ENCODE measurements at places on chromosomes 13 and 19.

- DNase-seq, result no peak
Observed at GRCh38 chr13:96032717-96033116, 20.5 kb downstream of the UGGT2 start.

- no peak for DNase-seq
Observed at GRCh38 chr13:20141238-20142022, 19.4 kb downstream of the GJA3 start.

DNA sequence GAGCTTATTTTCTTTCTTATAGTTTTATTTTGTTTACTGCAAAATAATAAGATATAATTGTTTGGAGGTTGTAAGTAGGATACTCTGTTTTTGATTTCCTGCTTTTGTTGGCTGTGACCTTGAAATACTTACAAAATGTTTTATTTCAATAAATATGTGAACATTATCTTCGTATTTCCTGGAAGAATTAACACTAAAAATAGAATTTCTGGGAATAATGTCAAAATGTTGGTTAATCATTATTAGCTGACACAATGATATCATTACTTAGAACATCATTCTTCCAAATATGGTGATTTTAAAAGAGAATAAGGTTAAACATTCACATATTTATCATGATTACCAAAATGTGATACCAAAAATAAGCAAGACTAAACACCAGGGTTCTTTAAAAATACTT is 1148.6 kb upstream of the PRR20A start:
- DNase-seq, result no peak

- no peak for DNase-seq
Observed at GRCh38 chr13:99959540-99960230, 11.9 kb downstream of the ZIC5 start.

GRCh38 chr19:14674764-14675163 is at the start of gene ADGRE3:
Gene ADGRE3, minus strand, starts transcription at chr19:14674844. Its CDS starts 74 bp downstream, at chr19:14674770.
- no peak for DNase-seq

DNA sequence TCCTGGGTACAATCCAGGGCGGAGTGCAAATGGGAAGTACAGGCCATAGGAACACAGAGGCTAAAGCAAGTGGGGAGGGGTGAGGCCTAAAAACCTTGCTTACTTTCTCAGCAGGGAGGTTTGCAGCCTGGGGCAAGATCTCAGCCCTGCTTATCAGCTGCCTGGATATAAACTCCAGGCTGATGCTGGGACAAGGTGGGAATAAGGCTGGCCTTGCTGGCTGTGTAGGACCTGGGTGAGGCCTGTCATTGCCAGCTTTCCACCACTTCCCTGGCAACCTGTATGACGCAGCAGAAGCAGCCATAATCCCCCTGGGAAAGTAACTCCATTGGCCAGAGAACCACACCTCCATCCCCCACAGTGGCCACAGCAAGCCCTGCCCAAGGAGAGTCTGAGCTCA is 279.1 kb upstream of the ATXN8OS start:
- DNase-seq, result no peak

DNA sequence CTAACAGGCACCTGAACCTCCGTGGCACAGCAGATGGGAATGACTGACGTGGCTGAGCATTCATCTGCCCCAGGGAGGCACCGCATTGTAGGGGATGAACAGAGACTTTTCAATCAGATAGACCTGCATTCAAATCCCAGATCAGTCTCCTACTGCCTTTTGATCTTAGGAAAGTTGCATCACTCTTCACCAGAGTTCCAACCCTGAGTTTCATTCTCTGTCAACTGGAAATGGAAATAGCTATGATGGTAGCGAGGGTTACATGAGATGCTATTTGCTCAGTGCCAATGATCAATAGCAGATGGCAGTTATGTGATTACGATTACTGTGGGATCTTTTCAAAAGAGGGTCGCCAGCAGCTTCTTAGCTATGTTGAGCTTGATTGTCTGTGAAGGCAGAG is 189.3 kb upstream of the RFC3 start:
- DNase-seq, result no peak

DNA sequence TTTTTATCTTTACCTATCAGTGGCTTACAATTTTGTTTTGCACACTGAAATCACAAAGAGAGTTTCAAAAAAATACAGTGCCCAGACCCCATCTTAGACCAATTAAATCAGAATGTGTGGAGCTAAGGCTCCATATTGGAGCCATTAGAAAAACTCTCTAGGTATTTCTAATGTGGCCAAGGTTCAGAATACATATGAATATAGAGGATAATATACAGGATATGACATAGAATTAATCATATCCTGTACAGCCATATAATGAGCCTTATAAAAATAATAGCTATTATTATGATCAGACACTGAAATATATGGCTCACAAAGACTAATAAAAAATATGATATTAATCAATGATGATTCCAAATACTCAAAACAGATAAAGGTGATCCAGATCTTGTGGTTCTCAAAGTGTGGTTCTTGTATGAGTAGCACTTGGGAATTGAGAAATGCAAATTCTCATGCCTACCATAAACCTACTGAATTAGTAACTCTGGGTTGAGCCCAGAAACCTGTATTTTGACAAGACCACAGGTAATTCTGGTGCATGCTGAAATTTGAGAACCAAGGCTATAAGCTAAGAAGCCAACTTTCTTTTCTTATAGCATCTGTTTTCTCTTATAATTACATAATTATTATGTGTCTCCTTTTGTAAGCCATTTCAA is 408.0 kb downstream of the DIAPH3 start:
- DNase-seq, result no peak

- no peak for DNase-seq
Observed at GRCh38 chr13:45295536-45295935, 45.4 kb downstream of the TPT1 start.

DNA sequence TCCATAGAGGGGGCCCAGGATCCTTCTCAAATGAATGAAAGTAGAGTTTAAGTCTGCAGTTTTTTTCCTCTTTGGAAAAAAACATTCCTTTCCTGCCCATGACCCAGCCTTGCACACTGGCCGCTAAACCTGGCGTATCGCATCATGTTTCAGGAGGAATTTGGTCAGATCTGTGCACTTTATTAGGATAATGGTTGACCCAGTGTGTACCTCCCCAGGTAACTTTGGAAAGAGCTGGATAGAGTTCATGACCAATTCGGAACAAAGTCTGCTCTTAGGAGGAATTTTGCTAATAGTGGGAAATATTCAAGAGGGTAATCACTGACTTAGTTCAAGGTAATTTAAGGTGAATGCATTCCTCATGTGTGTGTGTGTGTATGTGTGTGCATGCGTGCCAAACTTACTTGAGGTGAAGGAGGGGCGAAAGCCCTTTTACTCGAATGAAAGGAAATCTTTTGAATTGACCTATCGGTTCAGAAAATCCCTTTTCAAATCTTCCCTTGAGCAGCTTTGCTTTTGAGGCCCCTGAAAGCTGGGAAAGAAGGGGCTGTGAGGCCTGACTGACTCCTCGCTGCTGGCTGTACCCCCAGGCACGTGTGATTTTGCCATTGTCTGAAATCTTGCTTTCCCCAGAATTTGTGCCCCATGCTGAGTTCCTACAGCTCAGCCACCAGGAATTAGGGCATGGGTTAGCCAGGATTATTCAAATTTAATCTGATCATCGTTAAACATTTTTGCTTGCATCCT is 46.3 kb downstream of the SIPA1L3 start:
- no peak for DNase-seq

GRCh38 chr13:98423417-98423816 is 153.5 kb downstream of the STK24 start:
- no peak for DNase-seq

DNA sequence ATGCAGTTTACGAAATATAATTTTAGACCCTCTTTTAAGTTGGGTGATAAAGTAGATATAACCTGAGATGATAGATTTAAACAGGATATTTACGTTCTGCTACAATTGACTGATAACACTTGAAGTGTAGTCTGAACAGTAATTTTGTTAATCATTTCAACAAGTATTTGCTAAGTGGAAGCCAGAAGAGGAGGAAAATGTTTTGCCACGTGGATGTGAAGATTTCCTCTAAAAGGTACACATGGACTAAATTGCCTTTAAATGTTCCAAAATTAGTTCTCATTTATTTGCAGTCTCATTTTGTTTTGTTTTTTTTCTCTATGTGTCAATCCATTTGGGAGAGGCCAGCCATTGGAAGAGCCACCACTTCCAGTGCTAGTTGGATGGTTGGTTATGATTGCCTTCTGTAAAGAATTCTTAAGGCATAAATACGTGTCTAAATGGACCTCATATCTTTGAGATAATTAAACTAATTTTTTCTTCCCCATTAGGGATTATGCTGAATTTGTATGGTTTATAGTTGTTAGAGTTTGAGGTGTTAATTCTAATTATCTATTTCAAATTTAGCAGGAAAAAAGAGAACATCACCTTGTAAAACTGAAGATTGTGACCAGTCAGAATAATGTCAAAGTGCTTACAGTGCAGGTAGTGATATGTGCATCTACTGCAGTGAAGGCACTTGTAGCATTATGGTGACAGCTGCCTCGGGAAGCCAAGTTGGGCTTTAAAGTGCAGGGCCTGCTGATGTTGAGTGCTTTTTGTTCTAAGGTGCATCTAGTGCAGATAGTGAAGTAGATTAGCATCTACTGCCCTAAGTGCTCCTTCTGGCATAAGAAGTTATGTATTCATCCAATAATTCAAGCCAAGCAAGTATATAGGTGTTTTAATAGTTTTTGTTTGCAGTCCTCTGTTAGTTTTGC is 2.8 kb downstream of the MIR17HG start:
- DNase-seq, result no peak

GRCh38 chr19:6239401-6239844 is 40.4 kb downstream of the MLLT1 start:
- no peak for DNase-seq

DNA sequence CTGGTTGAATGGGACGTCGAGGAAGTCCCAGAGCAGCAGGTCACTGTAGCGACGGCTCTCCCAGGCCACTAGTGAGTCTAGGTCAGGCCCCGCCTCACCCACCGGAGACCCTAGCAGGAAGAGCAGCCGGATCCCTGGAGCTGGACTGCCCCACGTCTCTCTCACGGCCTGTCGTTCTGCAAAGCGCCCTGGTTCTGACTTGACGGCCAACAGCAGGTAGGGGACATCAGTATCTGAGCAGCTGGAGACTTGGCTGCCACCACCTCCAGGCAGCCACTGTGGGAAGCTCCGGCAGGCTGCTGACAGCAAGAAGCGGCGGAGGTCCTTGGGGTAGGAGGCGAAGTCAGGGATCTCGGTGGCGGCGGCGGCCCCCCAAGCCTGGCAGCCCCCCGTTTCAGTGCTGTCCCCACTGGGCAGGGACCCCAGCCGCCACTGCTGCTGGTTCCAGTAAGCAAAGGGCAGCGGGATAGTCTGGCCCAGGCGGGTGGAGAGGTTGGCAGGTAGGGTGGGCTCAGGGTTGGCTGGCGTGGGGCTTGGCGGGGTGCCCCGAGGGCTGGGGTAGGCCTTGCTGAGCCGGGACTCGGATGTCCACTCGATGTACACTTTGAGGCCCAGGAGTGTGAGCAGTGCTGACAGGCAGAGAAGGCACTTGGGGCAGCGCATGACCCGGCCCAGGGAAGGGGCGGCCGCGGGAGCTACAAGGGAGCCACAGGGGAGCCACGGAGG is 895 bp downstream of the B3GNT8 start:
- DNase-seq, result no peak

- no peak for DNase-seq
Observed at GRCh38 chr19:49155005-49155819, at the start of gene HRC. Gene HRC, minus strand, starts transcription at chr19:49155396. Its CDS starts 159 bp downstream, at chr19:49155237.

GRCh38 chr13:29538652-29539040 is 56.8 kb downstream of the SLC7A1 start:
- DNase-seq, result no peak

- no peak for DNase-seq
Observed at GRCh38 chr13:97057176-97057575, 62.9 kb upstream of the OXGR1 start.

GRCh38 chr13:103931331-103931845 is 865.2 kb upstream of the SLC10A2 start:
- DNase-seq, result no peak

DNA sequence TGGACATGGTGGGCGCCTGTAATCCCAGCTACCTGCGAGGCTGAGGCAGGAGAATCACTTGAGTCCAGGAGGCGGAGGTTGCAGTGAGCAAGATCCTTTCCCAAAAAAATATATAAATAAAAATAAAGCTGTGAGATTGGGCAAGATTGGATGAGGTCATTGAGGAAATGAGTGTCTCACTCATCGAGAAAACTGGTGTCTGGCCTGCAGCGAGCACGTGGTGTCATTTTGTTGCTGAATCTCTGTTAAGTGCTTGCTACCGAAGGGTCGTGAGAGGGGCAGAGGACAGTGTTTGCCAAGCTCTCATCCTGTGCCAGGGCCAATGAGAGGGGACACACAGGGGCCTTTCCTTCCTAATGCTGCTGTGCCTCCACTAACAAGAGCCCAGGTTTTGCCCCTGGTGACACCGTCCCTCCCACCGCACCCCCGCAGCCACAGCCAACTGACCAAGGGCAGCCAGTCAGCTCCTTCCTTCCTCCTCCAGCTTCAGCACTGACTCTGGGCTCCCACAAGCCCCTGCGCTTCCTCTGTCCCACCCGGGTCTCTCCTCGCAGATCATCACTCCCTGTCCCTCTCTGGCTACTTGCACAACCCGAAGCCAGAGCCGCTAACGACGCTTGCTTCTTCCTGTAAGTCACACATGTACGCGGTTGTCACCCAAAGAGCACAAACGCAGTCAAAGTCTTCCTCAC is 3.2 kb downstream of the POLD1 start:
- DNase-seq, result no peak

DNA sequence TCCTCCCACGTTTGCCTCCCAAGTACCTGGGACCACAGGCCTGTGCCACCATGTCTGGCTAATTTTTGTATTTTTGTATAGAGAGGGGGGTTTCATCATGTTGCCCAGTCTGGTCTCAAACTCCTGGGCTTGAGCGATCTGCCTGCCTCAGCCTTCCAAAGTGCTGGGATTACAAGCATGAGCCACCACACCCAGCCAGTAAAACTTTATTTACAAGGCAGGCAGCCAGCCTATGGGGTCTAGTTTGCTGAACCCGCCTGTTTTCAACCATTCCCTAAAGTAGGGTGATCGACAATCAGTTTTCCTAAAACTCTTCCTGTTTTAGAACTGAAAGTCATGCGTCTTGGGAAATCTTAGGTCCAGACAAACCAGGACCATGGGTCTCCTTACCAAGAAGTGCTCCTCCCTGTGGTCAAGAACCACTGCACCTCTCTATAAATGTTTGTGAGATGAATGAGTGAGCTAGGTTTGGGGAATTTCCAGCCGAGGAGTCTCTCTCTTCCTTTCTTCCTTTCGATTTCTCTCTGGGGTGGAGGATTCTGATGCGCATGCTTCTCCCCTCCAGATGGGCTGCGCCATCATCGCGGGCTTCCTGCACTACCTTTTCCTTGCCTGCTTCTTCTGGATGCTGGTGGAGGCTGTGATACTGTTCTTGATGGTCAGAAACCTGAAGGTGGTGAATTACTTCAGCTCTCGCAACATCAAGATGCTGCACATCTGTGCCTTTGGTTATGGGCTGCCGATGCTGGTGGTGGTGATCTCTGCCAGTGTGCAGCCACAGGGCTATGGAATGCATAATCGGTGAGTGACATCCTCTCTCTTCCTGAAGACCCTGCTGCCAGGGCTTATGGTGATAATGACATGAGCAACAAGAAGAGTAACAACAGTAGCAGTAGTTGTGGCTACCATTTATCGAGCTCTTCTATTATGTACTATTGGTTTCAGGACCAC is 38.7 kb downstream of the ADGRE1 start:
- DNase-seq, result no peak

GRCh38 chr13:20525144-20525600 is 485 bp downstream of the CRYL1 start:
- DNase-seq, result no peak
